ENCODE measurements at places on chromosomes 13 and 19. TPM values are rescaled to one million over a fixed set of nuclear protein-coding genes. Genes with fewer than 3 reads are reported as not detected.

GRCh38 chr19:46787331-46788261 is 798 bp downstream of the SLC1A5 start:
- H3K4me3 ChIP-seq = peak overlapping the region; percentile 97
- peaks cover 8% of the 10 kb centered on the region for H3K36me3 ChIP-seq
- no peaks in the 10 kb centered on the region for H3K27me3 ChIP-seq
- peaks cover 45% of the 10 kb centered on the region for H3K4me1 ChIP-seq
- peak; percentile 76 for DNase-seq
- peak overlapping the region; percentile 96 for H3K27ac ChIP-seq

- H3K36me3 ChIP-seq = no peaks in the 10 kb centered on the region
- H3K4me3 ChIP-seq = peak overlapping the region; percentile 61
- peaks cover 65% of the 10 kb centered on the region for H3K27me3 ChIP-seq
- H3K4me1 ChIP-seq = peaks cover 13% of the 10 kb centered on the region
- DNase-seq = no peak
- H3K27ac ChIP-seq = peak overlapping the region; percentile 98
Measured at GRCh38 chr19:35246466-35247092, 2.2 kb upstream of the LSR start.

The PCDH9 gene
- 12.8 TPM for total RNA-seq

DNA sequence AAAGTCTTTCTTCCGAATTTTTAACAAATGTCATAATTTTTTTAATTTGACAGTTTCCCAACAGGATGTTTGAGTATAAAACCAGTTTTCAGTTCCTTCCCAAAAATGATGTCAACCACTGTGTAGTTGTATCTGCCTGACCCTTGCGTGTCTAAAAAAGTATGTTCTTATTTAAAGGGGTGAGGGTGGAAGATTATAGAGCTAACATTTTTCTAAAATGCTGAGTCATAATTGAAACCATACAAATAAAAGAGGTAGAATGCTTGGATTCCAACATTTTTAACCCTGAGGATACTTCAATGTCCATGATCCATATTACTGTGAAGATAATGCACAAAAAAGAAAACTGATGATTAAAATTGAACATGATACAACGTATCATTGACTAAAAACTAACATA is 1388.8 kb downstream of the UQCRFS1 start:
- no peaks in the 10 kb centered on the region for H3K27me3 ChIP-seq
- no peak overlapping the region for H3K4me3 ChIP-seq
- no peak overlapping the region for H3K27ac ChIP-seq

- no peak for DNase-seq
- no peak overlapping the region for H3K4me3 ChIP-seq
- no peaks in the 10 kb centered on the region for H3K36me3 ChIP-seq
- H3K4me1 ChIP-seq = no peaks in the 10 kb centered on the region
Measured at GRCh38 chr13:82439159-82439904, 1442.9 kb downstream of the SLITRK1 start.

All from type B pancreatic cell (in vitro differentiated cells).